ENCODE measurements at places on chromosomes 5 and 9.
A peak's percentile ranks its signal among the peaks of the same experiment; 100 is the strongest.

DNA sequence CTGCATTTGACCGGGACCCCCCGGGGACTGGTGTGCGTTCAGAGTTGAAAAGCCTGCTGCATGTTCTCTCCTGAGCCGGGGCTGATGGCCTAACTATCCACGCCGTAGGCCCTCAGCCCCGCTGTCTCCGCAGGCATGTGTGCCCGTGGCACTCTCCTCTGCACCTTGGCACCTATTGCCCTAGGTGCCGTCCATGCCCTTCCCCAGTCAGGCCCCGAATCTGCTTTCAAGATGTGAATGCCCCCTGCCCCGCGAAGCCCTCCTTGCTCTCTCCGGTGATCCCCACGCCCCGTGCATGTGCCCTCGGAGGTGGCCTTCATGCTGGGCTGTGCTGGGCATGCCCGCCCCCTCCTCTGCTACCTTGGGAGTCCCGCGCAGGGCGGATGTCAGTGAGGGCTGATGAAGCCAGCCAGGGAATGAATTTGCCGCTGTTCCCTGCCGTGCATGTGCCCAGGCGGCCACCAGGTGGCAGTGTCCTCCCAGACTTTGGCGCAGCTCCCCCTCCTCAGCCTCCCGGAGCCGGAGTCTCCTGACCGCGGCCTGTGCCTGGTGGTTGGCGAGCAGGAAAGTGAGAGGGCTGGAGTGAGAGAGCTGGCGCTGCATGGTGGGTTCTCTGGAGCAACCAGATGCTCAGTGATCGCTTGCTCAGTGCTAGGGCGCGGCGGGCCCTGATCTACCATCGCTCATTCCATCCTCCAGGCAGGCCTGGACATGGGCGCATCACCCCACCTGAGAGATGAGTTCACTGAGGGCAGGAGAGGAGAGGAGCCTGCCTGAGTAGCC is 112.9 kb upstream of the LMX1B start:
- DNase-seq = peak; percentile 69

DNA sequence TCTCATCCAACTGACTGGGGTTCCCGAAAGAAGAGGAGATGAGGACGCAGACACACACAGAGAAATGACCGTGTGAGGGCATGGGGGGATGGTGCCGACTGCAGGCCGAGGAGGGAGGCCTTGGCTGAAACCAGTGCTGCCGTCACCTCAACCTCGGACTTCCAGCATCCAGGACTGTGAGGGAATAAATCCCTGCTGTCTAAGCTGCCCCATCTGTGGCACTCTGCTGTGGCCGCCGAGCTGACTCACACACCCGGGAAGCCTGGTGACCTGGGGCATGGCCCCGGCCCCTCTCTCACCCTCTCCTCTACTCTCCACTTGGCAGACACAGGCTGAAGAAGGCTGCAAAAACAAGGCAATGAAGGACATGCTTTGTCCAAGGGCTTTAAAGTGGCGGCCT is 4.4 kb upstream of the COL5A1 start:
- no peak for DNase-seq

GRCh38 chr5:72598401-72599064 is 91.3 kb upstream of the ZNF366 start:
- peak; percentile 77 for DNase-seq

- peak; percentile 8 for DNase-seq
These were observed 81.4 kb downstream of the NSUN2 start for GRCh38 chr5:6551287-6551954.

DNA sequence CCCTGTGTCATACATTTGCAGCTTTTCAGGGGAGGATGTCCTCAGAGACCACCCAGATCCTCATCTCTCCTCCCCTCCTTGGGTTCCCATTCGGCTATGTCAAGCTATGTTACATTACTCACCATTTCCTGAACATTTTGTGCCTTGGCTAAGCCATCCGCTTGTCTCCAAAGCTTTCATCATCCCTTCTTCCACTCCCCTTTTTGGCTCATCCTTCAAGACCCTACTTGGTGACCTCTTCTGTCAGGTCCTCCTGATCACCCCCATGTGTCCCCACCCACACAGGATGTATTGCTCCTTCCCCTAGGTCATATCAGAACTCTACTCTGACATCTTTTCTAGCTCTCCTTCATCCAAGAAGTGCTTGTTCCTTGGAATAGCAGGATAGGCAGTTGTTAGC is 81.8 kb downstream of the BOD1 start:
- DNase-seq = no peak

DNA sequence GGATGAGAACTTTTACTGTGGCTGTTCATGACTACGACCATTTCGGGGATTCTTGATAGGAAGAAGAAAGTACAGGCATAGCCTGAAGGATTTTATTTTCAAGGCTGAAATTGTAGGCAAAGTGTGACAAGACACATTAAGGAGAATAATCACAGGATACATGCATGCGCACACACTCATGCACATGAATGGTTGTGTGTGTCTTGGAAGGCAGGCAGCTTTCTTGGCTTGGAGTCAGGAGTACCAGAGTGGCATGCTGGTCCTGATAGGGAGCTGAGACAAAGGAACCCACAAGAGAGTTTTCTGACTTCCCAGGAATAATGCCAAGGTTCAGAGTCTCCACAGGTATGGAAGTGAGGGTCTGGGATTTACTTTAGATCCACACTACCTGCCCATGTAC is 22.2 kb downstream of the PLK2 start:
- DNase-seq = no peak

- no peak for DNase-seq
These were observed 371.8 kb upstream of the PTGER4 start for GRCh38 chr5:40307920-40308319.

DNA sequence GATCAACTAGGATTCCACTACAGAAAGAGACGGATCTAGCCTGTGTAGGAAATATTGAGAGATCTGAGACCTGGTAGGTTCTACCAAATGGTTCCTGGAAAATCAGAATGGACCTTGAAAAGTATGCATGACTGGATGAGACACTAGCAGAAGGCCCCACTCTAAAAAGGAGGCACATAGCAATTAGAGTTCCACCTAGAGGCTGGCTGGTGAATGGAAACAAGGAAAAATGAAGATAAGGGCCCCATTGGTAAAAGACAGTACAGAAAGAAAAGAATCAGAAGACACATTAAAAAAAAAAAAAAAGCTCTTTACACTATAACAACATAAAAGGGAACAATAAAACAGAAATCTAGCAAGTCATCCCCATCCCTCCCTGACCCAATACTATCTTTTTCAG is 518.5 kb downstream of the NR2F1-AS1 start:
- DNase-seq = no peak

GRCh38 chr5:150219861-150220260 is 30.0 kb downstream of the SLC6A7 start:
- no peak for DNase-seq

GRCh38 chr5:73499756-73500155 is 1.5 kb downstream of the BTF3 start:
- DNase-seq = no peak

DNA sequence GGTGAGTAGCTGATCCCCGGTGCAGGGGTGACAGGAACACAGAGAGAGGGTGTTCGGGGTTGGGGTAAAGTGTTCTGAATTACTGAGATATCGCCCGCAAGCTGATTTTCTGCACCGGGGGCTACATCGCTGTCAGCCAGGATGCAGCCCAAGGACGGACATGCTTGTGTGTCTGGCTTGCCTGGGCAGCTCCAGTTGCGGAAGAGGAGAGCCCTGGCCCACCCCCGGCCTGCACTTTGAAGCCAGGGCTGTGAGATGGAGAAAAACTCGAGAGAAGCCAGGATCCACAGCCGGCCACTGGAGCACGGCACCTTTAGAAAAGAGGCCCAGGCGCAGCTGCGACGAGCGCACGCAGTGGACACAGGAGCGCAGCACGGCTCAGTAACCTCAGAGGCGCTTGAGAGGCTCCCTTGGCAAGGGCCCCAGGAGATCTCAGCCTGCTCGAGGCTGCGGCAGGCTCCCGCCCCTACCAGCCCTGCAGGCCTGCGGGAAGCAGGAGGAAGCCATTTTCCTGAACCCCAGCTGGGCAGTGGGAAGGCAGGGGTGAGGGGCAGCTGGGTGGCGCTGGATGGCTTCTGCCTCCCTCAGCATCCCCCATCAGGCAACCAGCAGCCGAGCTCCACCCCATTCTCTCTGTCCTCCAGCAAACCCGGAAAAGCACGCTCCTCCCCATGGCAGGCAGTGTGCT is 59.2 kb downstream of the C9orf50 start:
- no peak for DNase-seq

DNA sequence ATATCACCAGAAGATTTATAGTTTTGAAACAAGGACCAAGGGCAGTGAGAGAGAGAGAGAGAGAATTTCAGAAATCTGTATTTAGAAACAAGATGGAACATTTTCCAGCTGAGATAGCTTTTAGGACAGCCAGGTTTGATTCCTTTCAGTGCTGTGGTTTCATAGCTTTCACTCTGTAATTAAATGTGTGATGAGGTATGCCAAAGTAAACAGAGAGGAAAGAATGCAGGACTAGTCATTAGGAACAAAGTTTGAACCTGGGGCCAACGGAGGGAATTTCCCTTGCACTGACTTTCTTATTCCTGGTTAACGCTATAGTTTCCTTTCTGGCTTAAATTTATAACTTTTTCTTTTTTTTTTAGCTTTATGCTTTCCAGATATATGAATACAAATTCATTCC is 10.0 kb upstream of the CCL28 start:
- peak; percentile 34 for DNase-seq

- DNase-seq = no peak
These were observed 27.9 kb upstream of the TLE1 start for GRCh38 chr9:81717061-81717746.

GRCh38 chr5:102099766-102100331 is 196.2 kb downstream of the SLCO4C1 start:
- DNase-seq = no peak

GRCh38 chr9:28671000-28671399 is 1097.7 kb upstream of the C9orf72 start:
- DNase-seq = no peak

GRCh38 chr9:137088121-137088520 is 1.3 kb downstream of the MAN1B1 start:
- DNase-seq = no peak

GRCh38 chr9:13459071-13459470 is 179.6 kb upstream of the MPDZ start:
- no peak for DNase-seq

GRCh38 chr9:72165821-72166547 is 16.7 kb downstream of the GDA start:
- DNase-seq = no peak

GRCh38 chr5:172733131-172733973 is 37.6 kb downstream of the DUSP1 start:
- DNase-seq = peak; percentile 98

- peak; percentile 48 for DNase-seq
These were observed at the start of gene CFAP77 for GRCh38 chr9:132409828-132410528. Gene CFAP77 (plus strand): TSS chr9:132410211. CDS start chr9:132410272, 61 bp downstream.

DNA sequence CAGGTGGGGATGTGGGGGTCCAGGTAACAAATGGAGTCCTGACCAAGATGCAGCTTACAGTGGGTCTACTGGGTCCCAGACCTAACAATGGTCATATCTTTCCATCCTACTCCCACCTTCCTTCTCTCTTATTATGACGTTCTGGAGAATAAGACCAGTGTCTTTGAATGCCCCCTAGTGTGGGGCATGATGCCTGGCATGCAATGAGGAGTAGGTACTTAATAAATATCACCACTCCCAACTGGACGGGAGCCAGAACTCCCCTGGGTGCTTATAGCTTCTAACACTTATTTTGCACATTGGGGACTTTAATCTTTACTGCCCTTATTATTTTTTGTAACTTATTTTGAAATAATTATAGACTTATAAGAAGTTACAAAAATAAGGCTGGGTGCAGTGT is 98.2 kb downstream of the NDFIP1 start:
- DNase-seq = no peak

GRCh38 chr5:154242964-154243376 is 52.4 kb downstream of the GALNT10 start:
- no peak for DNase-seq

- DNase-seq = no peak
These were observed 39.0 kb downstream of the KCNIP1 start for GRCh38 chr5:170542691-170543293.

DNA sequence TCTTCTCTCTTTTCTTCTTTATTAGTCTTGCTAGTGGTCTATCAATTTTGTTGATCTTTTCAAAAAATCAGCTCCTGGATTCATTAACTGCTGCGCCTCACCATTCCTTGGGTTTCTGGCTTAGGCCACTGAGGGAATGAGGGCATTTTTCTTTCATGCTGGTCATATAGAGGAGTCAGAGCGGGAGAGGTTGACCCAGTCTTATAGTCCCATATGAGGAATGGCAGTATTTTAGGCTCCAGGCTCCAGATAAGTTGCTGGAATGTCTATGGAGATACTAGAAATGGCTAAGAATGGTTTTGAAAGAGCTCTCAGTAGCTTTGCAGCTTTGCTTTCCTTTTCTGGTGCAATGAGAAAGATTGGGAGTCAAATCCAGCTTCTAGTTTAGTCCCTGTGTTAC is 58.2 kb downstream of the GALNT10 start:
- DNase-seq = no peak

All from fibroblast of skin of abdomen (primary cell).